ENCODE measurements at places on chromosomes 1 and 21. TPM values are rescaled to one million over a fixed set of nuclear protein-coding genes. Genes with fewer than 3 reads are reported as not detected.

The LCE2B gene
- not detected for total RNA-seq

The MTMR11 gene
- total RNA-seq = 2.3 TPM

The CTSE gene
- 1.9 TPM for total RNA-seq

The S100A7A gene
- total RNA-seq = not detected

The LHX8 gene
- total RNA-seq = under 0.01 TPM

The DNAJC6 gene
- 1.3 TPM for total RNA-seq

The RNF207 gene
- total RNA-seq = 63.4 TPM

The RO60 gene
- total RNA-seq = 141 TPM

The PPIE gene
- 37.6 TPM for total RNA-seq

The KIAA1614 gene
- total RNA-seq = 1.9 TPM

The FCRL4 gene
- total RNA-seq = not detected

The C1QA gene
- total RNA-seq = not detected

The FCRL2 gene
- not detected for total RNA-seq

The PCP4L1 gene
- not detected for total RNA-seq

All from tracheal epithelial cell (primary cell).